Inflammatory macrophage treated with lipopolysaccharide for 4 hours (primary cell): ENCODE measurements at places on chromosomes 3 and 15.
A peak's percentile ranks its signal among the peaks of the same experiment; 100 is the strongest.

DNA sequence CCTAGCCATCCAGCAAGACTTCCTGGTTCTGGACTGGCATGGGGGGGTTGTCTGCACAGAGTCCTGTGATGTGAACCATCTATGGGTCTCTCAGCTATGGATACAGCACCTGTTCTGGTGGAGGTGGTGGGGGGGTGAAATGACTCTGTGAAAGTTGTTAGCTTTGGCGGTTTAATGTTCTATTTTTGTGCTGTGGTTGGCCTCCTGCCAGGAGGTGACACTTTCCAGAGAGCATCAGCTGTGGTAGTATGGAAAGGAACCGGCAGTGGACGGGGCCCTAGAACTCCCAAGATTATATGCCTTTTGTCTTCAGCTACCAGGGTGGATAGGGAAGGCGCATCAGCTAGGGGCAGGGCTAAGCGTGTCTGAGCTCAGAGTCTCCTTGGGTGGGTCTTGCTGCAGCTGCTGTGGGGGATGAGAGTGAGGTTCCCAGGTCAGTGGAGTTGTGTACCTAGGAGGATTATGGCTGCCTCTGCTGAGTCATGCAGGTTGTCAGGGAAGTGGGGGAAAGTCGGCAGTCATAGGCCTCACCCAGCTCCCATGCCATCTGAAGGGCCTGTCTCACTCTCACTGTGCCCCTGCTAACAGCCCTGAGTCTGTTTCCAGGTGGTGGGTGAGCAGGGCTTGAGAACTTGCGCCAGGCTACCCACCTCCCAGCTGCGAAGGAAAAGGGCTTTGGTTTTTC is 7.1 kb upstream of the LARS2 start:
- DNase-seq, result no peak

GRCh38 chr3:140898340-140899180 is 43.1 kb upstream of the SLC25A36 start:
- peak; percentile 59 for DNase-seq

DNA sequence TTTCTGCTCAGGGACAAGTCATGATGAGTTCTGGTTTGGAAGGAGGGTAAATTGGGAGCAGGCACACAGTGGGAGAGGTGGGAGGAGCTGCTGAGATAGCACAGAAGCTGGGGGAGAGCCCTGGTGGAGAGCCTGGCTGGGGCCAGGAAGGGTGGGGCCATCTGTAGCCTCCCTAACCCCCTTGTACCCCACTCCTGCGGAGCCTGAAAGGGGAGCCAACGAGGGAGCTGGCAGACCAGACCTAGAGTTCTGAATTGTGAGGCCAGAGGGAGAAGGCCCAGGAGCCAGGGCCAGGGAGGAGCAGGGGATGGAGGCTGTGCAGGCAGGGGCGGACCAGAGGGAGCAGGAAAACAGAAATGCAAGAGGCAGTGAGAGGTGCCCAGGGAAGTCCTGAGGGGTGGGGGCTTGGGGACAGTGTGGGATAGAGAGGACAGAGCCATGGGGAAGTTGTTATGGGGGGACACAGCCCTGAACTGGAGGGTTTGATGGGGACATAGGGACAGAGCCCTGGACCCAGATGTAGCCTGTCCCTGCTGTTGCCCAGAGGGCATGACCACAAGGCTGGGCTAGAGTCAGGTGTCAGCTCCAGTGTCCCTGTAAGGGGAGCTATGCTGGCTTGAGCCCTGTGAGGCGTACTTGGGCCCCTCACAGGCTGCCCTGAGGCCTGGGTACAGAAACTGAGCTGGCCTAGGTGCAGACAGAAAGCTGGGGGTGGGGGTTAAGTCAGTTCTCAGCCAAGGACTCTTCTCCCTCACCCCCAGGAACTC is 1.2 kb downstream of the TMIE start:
- DNase-seq, result no peak

DNA sequence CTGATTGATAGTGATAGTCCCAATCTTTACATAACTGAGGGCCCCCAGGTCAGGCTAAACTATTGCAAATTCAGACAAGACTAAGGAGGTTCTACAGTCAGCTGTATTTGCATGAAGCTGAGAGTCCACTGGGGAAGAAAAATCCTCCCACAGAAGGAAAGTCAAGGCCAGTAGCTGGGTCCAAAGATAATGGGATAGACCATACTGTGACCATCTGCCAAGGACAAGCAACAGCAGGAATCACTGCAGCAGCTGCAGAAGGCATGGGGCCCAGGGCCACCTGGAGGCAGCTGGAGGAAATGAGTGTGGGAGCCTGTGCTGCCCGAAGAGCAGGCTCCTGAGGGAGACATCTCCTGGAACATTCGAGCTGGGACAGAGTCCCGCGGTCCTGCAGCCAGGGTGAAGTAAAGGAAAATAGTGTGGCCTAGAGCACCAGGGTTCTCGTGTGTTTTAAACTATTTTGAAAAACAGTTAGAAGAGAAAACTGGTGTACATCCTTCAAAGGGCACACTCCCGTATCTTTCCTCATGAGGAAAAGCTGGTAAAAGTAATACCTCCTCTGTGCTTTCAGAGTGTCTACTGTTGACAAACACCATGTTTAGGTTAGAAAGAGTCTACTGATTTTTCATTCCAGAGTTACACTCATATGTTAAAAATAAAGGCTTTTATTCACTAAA is 13.2 kb upstream of the TMEM212 start:
- DNase-seq, result peak; percentile 71

GRCh38 chr3:38608086-38608775 is 41.3 kb downstream of the SCN5A start:
- no peak for DNase-seq

GRCh38 chr3:88033808-88034207 is 25.0 kb downstream of the CGGBP1 start:
- DNase-seq, result peak; percentile 25

GRCh38 chr3:193590088-193590856 is 2.7 kb upstream of the OPA1 start:
- peak; percentile 56 for DNase-seq

GRCh38 chr3:195111766-195112165 is 159.2 kb downstream of the XXYLT1 start:
- no peak for DNase-seq
